ENCODE measurements at places on chromosomes 4 and X.

- no peak for DNase-seq
Observed at GRCh38 chr4:94452476-94453371, 982 bp downstream of the PDLIM5 start.

GRCh38 chr4:5906191-5906590, 13.3 kb upstream of the CRMP1 start:
- no peak for DNase-seq

DNA sequence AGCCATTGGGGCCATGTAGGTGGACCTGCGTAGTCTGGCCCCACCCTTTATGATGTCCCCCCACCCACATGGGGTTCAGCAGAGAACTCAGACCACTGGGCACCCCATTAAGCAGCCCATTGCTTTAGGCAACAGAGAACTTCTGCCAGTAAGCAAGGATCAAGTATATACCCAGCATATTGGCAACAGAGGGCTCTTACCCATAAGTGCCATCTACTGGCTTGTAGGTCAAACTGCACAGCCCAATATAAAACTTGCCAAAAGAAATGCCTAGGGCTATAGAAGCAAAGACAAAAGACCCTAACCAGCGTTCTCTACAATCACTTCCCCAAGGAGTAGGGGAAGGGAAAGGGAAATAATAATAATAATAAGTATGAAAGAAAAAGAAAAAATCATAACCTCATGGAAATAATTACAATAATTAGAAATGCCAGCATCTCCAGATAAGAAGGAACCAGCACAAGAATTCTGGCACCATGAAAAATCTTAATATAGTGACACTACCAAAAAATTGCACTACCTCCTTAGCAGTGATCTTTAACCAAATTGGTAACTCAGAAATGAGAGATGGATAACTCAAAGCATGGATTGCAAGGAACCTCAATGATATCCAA, 1090.7 kb downstream of the FAT4 start:
- DNase-seq, result no peak

DNA sequence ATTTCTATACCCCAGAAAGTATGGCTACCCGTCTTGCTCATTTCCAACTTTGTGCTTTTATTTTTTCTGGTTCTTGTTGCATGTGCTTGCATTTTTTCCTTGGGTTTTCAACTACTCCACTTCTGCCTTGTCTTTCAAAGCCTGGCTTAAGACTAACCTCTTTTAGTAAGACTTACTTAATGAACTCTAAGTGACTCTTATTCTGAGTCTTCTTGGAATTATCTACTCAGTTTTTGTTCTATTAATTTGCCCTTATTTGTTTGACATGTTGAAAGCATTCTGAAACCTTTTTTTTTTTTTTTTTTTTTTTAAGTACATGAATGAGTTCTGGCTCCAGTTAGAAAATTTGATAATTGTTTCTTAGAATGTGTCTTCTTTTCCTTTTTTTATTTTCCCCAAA, 74.8 kb downstream of the SLIT2 start:
- no peak for DNase-seq

DNA sequence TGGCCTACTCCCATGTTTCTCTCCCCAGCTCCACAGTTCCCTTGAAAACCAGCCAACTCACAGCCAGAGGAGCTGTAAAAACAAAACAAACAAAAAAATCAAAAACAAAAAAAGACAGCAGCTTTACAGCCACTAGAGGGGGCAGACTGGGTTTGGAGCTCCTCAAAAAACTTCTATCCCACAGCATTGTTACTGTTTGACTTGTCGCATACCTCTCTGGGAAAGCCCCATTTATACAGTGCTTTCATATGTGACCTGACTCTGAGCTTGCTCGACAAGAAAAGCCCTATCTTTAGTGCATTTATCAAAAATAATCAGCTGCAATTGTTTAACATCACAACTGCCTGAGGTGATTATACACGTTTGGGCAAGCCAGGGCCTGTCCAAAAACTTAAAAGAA, 21.6 kb downstream of the TSPAN6 start:
- DNase-seq, result no peak

GRCh38 chr4:112702892-112703291, 65.9 kb downstream of the LARP7 start:
- no peak for DNase-seq

DNA sequence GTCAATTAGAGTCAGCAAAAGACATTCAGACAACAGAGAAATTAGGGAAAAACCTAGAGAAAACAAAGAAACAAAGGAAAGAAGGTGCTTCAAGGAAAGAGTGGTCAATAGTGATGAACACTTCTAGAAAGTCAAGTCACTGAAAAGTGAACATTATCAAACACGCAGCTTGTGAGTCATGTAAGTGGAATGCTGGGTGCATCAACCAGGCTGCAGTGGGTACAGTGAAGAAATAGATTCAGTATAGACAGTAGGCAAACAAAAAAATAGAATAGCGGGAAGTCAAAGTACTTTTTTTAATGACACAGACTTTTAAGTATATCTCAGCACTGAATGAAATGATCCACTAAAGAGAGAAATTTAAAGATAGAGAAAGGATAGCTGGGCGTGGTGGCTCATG, 245.8 kb downstream of the ARHGAP24 start:
- no peak for DNase-seq

- no peak for DNase-seq
Observed at GRCh38 chrX:7996414-7996813, 69.2 kb upstream of the PNPLA4 start.

DNA sequence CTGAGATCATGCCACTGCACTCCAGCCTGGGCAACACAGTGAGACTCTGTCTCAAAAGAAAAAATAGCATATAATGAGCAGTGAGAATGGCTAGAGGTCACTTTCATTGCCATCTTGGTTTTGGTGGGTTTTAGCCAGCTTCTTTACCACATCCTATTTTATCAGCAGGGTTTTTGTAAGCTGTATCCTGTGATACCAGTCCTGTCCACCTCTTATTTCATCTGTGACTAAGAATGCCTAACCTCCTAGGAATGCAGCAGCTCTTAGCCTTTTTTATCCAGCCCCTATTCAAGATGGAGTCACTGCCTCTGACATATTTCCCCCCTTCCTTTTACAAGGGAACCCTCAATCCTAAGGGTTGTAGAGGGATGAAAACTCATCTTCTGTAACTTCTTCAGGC, 26.1 kb upstream of the IGFBP7 start:
- no peak for DNase-seq

DNA sequence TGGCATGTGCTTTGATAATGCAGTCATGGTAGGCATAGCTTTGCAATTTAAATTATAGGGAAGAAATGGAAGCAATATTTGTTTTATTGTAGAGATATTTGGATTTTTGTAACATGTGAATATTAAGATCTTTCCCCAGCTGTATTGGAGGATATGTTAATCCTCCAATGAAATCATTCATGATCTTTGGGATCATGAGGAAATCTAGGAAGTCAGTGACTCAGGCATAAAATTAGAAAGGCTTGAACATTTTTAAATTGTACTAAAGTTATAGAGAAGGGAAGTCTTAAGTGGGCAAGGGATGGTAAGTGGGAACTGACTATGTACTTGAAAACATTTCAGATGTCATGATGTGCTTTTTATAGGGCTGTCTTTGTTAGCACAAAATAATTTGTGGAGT, 46.8 kb downstream of the FIP1L1 start:
- DNase-seq, result no peak

DNA sequence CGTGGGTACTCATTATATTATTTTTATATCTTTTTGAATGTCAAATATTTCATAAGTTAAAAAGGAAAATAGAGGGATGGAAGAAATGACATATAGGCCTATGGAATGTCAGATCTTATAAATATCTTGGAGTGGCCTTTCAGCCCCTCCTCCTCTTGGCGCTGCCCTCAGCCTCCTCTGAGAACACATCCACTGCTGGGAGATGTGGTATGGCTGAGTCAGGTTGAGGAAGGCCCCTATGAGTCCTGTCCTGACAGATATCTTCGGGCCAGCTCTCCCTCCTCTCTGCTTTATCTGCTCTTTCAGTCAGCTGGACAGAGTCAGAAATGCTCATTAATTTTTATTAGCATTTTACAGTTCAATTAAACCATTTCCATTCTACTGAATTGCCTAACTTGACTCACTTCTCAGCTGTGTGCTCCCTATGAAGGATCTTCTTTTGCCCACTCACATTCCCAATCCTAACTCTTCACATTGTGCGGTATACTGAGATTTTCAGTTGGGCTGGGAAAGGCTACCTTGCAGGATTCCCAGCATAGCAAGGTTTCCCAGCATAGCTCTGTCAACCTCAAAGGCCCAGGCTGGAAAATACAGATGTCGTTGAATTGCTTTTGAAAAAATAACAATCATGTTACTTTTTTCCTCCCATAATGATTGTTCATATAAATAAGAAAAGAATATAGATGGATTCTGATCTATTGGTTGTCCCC, 128.0 kb downstream of the ARHGEF9 start:
- no peak for DNase-seq

DNA sequence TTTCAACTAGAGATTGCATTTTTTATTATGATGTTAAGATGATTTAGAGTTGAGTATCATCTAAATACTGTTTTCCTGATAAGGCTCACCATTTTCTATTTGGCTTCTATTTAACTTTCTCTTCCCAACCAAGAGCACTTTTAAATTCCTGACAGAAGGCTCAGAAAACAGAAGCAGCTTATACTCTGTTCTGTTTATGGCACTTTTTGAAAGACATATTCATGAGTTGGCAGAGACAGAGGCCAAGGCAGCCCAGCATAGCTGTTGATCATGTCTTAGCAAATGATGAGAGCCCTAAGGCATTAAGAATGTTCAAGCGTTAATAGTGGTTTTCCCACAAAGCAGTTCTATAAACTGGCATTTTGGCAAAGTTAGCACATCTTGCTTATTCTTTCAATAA, 330.3 kb downstream of the TRAM1L1 start:
- DNase-seq, result no peak

DNA sequence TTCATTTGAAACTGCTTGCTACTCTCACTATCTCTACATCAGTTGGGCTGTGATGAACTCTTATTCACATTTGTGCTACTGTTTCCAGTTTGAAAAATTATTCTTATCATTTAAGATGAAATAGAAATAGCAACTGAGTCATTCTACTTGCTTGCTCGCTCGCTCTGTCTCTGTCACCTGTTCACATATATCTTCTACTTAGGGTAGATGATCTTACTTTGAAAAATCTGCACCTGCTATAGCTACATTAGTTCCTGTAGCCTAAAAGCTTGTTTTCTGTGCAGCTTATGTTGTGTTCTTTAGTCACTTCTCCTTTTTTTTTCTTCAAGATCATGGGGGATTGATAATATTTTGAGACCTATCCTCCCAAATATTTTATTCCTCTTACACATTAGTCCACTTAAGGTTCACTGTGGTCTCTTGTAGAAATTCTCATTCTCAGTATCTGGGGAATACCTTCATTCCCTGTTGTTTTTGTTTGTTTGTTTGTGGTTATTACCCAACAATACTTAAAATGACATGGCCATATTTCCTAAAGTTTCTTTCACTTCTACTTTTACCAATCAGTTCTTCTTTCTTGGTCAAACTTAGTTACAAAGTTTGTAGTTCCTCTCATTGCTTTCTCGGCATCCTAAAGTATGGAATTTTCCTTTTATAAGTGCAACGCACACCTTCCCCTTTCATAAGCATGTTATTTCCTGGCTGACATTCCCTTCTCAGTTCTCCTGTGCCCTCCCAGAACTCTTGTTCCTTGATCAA, 36.5 kb downstream of the CLCN5 start:
- no peak for DNase-seq

GRCh38 chrX:124507246-124507645, 160.9 kb downstream of the SH2D1A start:
- DNase-seq, result no peak

GRCh38 chr4:125338814-125339213, 24.1 kb downstream of the FAT4 start:
- no peak for DNase-seq

GRCh38 chr4:166259081-166259480, 386.0 kb downstream of the TLL1 start:
- no peak for DNase-seq

GRCh38 chrX:152428120-152428519, 23.0 kb downstream of the GABRA3 start:
- no peak for DNase-seq

DNA sequence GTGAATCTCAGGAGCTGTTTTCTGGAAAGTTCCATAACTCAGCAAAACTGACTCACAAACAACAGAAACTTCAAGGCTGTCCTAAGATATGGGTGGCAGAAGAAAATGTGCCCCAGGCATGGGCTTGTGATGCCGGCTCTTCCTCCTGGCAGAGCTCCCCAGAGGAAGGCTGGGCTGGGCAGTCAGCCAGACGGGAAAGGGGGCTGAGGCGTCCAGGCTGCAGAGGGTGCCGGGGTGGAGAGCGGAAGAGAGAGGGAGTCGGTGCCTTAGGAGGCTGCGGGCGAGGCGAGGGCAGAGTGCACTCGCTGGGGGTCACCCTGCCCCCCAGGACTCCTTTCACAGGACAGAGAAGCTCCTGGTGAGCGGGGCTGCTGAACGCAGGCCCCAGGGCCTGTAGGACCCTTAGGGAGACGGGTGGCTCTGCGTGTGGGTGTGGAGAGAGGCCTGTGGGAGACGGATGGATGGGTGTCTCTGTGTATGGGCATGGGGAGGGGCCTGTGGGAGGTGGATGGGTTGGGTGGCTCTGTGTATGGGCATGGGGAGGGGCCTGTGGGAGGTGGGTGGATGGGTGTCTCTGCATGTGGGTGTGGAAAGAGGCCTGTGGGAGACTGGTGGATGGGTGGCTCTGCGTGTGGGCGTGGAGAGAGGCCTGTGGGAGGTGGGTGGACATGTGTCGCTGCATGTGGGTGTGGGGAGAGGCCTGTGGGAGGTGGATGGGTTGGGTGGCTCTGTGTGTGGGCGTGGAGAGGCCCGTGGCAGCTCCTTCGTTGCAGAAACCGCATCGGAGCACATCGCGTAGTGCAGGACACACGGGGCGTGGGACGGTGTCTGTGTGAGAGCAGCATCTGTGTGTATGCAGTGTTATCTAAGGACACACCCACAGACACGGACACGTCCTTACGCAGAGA, 15.9 kb downstream of the PCGF3 start:
- DNase-seq, result no peak

DNA sequence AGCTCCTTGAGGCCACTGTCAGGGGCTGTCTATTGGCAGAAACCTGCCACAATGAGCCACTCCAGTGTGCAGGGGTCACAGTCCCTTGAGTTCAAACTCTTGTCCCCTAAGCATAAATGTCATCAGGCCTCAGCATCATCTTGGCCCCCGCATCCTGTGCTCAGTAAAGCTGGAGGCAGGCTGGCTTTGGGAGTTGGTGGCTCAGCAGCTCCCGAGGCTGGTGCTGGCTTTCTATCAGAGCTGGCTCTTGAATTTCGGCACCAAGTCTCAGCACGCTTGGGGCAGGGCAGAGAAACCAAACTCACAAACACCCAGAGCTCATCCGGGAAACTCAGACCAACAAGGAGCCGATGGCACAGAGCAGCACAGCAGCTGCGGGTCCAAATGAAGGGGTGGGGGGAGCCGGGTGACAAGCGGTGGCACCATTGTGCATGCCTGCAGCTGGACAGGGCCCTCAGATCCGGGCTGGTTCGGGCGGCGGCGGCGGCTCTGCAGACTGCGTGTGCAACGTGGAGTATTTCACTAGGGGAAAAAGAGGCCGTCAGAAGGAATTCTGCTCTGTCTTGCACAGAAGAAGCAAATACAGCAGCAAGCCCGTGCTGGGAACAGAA, 75.5 kb downstream of the MTMR1 start:
- no peak for DNase-seq

GRCh38 chrX:69285881-69286564, 120.8 kb upstream of the PJA1 start:
- DNase-seq, result peak; percentile 42

All from stimulated activated CD4-positive, alpha-beta T cell treated with anti-CD3 and anti-CD28 coated beads, Interleukin-1b, Interleukin-23, amount 100 ng/mL, for 1 hour (primary cell).